ENCODE measurements at places on chromosomes 1 and 21.

GRCh38 chr21:26224366-26224765 lies 53.8 kb upstream of the APP start:
- no peak for DNase-seq

- DNase-seq, result no peak
Measured at GRCh38 chr1:237737448-237737847, 153.3 kb downstream of the ZP4 start.

- no peak for DNase-seq
Measured at GRCh38 chr1:193431265-193431977, 245.0 kb upstream of the B3GALT2 start.

- no peak for DNase-seq
Measured at GRCh38 chr1:95236784-95237575, 3.0 kb downstream of the RWDD3 start.

DNA sequence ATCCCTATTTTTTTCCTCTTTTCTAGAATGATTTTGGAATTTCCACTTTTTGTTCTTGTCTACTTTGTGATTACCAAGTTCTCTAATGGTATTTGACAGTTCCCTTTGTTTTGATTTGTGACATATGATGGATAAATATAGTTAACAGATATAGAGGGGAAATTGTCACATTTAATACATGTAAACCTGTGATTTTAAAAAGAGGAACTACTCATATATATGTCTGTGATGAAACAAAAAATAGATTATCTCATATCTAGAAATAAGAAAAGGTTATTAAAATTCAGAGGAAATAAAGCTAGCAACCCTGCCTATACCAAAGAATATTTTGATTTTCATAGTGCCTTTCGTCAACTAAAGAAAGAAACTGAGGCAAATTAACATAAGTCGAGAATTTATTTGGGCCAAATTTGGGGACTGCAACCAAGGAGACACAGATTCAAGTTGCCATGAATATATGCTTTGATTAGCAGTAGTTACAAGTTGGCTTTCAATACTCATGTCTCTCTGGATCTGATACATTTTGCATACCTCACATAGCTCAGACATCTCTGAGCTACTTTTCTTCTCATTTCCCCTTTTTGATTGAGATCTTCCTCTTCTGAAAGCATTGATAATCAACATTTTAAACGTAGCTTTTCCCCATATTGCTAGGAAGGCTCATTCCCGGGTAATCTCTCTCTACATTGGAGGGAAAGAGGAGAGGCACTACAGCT lies 15.6 kb upstream of the C21orf91 start:
- DNase-seq, result no peak

Data from KBM-7 (cell line).